Tongue (tissue), 3 donors: ENCODE measurements at places on chromosomes 4 and X. TPM values are rescaled to one million over a fixed set of nuclear protein-coding genes. Genes with fewer than 3 reads are reported as not detected.

- DNase-seq: no peak
These were observed 83.8 kb downstream of the FHDC1 start for GRCh38 chr4:153019906-153020305.

DNA sequence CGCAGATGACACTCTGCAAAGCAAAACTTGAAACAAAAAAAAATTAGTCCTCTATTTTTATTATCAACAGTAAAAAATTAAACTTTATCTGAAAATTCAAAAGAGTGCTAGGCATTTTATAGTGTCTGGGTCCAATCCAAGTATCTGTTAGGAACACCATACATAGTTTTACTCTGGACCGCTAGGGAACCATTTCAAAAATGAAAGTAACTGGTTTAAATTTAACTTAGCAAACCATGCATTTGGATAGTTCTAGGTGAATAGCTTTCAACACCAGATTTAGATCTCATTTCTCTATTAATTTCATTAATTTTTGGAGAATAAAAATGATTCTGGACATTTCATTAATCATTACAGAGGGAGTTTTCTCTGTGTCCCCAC is 1.2 kb downstream of the KLKB1 start:
- DNase-seq: no peak

GRCh38 chr4:96983830-96984229 is 1143.9 kb downstream of the PDHA2 start:
- no peak for DNase-seq

DNA sequence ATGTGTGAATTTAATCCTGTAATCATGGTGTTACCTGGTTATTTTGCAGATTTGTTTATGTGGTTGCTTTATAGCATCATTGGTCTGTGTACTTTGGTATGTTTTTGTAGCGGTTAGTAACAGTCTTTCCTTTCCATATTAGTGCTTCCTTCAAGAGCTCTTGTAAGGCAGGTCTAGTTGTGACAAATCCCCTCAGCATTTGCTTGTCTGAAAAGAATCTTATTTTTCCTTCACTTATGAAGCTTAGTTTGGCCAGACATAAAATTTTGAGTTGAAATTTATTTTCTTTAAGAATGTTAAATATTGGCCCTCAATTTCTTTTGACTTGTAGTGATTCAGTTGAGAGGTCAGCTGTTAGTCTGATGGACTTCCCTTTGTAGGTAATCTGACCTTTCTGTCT is 1096.1 kb upstream of the SLIT2 start:
- no peak for DNase-seq

DNA sequence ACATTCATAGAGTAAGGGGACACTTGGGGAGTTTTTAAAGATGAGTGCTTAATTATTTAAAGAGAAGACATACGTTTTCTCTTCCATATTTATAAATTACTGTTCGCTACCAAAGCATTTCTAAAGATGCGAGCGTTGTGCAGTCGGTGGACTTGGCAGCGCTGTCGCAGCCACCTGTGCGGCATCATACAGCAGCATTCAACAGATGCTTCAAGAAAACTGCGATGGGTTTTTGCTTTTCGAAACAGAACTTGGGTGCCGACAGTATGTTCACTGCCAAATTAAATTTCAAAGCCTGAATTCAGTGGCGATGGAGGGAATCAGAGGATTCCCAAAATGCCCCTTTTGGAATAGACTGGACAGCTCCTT is 1.6 kb upstream of the HTR2C start:
- no peak for DNase-seq

DNA sequence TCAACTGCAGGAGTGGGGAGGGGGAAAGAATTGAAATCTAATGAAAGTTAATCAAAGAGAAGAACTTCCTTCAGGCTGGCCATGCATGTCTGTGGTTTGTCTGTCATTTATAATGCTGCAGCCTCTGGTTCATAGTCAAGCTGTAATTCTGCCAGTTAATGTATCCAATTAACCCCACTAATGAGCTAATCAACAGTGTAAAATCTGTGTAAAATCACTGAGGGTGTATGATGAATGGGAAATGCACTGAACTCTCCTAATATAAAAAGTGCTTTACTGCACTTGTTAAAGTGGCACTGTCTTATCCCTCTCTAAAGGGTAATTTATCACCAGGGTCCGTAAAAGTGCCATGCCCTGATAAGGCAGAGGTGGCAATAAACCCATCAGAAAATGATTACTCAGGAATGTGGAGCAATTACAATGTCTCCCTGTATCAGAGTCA is 798.1 kb downstream of the PDHA2 start:
- DNase-seq: no peak

DNA sequence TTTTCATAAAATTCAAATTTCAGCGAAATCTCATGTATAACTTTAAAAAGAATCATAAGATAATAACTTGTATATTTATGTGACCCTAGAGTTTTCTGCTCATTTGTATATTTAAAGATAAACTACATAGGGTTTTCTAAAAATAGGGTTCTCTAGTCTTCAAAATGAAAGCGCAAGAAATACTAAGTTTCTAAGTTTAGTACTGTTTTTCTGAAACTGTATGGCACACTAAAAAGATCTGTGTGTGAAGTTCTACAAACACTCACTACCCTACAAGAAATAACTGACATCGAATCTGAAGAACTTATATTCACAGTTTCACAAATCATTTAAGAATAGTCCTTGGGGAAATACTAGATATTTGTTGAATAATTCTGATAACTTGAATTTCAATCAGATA is 38.7 kb upstream of the NDST4 start:
- DNase-seq: no peak

GRCh38 chr4:3288571-3289094 is 4.2 kb upstream of the RGS12 start:
- no peak for DNase-seq

- DNase-seq: peak; percentile 17
These were observed 792.2 kb downstream of the ADGRL3 start for GRCh38 chr4:61992351-61992750.

- no peak for DNase-seq
These were observed 81.9 kb downstream of the AASDH start for GRCh38 chr4:56305390-56305789.

- DNase-seq: no peak
These were observed 222.6 kb downstream of the SPIN4 start for GRCh38 chrX:63128509-63128908.

DNA sequence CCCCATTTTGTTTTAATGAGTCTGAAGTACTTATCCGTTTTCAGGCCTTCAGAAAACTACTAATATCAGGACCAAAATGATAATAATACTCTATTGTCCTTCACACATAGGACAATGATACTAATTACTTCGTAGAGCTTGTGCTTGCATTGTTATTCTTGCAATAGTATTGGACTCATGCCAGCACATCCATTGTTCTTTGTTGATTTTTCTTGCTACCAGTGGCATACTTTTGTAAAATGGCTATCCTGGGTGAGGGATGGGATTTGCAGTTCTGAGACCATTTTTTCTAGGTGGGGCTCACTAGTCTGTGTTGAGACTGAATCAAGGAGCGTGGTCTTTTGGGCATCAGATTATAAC is 195.3 kb downstream of the MAML3 start:
- no peak for DNase-seq

DNA sequence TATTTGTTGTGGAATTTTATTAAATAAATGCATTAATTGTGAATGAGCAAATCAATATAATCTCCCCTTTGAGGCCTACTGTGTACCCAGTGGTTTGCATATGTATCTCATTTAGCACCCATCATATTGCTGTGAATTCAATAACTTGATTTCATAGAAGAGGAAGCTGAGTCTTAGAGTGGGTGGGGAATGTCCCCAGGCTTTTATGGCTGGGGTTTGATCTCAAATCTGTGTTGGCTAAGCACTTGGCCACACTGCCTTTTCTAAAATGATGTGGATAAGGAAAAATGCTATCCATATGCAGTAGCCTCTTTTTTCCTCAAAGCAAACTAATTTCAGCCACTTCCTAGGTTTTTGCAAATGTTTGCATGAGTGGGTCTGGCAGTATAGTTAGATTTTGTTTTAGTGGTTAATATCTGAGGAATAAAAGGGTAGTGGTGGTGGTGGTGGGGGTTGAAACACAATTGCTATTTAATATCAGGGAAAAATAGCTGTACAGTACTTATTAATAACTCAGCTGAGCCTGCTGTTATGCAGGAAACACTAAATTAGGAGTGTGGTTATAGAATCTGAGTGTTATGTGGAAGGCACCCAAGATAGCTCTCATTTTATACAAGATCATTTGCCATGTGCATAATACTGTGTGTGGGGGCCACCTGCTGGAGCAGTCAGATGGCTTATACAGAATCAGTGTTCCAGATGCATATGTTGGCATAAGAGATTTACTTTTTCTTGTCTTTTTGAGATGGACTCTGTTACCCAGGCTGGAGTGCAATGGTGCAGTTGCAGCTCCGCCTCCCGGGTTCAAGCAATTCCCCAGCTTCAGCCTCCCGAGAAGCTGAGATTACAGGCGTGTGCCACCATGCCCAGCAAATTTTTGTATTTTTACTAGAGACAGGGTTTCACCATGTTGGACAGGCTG is 108.0 kb downstream of the TMEM131L start:
- DNase-seq: peak; percentile 93

- DNase-seq: no peak
These were observed 16.9 kb upstream of the FAM47E start for GRCh38 chr4:76234679-76235044.

DNA sequence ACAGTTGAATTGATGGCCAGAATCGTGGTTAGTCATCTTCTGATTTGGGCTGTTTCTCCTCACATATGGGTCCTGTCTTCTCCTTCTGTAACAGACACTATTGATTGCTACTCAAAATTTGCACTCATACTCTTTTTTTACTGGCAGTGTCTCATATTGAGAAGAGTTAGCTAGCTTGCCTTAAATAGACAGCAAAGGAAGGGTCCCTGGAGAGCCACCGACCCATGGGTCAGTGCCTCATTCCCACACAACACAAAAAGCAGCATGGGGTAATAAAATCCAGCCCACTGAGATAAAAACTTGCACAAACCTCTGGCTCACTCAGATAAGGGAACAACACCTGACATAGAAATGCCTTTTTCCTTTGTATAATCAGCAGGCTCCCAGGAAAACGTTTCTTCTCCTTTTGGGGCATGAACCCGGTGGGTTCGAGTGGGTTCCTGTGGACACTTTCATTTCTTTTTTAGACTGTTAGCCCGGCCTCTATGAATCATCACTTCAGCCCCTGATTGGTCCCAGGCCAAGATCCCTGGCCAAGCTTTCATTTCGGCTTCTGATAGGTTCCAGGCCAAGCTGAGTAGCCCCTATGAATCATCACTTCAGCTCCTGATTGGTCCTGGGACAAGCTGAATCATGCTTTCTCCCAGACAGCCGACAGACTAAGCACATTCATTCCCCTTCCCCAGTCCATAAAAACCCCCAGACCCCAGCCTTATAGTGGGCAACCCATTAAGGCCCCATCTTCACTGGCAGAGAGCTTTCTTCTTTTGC is 408.1 kb downstream of the DCAF12L2 start:
- no peak for DNase-seq

GRCh38 chr4:4247696-4248028 is 361 bp downstream of the TMEM128 start:
- no peak for DNase-seq

DNA sequence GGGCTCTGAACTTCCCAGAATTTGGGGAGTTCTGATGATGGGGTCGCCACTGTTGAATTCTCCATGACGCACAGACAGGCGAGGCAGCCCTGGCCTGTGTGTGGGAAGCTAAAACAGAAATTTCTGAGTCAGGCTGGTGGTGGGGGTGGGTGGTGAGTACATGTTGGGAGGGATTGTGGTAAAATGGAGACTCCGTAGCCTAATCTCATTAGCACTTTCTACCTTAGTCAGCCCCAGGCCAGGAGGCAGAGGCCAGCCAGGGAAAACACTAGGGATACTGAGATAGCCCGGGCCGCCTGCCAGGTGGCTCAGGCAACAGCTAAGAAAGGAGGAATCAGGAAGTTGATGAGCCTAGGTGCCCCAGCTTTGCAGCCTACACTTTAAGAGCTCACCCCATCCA is 39.3 kb upstream of the NHSL2 start:
- no peak for DNase-seq

DNA sequence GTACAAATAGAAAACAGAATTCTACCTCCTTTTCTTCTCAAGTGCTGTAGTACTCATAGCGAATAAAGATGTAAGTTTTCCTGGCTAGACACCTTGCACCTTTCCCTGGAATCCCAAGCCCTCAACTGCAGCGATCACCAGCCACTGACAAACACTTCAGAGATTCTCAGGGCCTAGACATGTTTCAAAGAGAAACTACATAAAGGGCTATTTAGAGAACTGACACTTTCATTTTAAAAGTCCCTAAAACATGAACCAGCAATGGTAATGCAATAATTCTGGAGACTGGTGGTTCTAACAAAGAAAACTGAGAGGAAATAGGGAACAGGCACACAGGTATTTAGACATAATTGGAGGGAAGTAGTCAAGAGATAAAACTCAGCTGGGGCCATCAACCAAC is 35.7 kb downstream of the FANCB start:
- no peak for DNase-seq

- peak; percentile 69 for DNase-seq
These were observed 384.4 kb downstream of the PCDH7 start for GRCh38 chr4:31104577-31104976.

DNA sequence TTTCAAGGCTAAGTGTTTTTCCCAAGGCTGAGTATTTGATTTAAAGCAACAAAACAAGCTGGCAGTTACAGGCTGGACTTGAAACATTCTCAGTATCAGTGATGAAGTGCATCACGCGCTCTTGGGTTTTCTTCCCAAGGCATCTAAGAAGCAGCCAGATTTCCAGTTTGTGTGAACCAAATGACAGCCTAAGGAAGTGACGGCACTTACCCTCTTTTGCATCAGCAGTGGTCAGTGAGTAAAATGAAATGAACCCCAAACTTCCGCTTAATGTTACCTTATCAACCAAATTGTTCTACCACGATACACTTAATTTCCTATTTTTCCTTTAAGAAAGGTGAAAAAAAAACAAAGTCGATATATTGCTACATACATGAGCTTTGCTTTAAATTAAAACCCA is 15.8 kb upstream of the GYPE start:
- no peak for DNase-seq

The NHS gene
- 3.5 TPM for total RNA-seq

The NOA1 gene
- 16.5 TPM for total RNA-seq

The RTL9 gene
- 1.3 TPM for total RNA-seq

The ALAS2 gene
- total RNA-seq: 26.3 TPM

The PABPC5 gene
- 10.7 TPM for total RNA-seq

The CT47B1 gene
- not detected for total RNA-seq

The CHRDL1 gene
- 63.9 TPM for total RNA-seq

The SLC6A14 gene
- 3.2 TPM for total RNA-seq

The SCLT1 gene
- total RNA-seq: 25.8 TPM

The HGFAC gene
- total RNA-seq: not detected
